ENCODE measurements at places on chromosomes 4 and X.

DNA sequence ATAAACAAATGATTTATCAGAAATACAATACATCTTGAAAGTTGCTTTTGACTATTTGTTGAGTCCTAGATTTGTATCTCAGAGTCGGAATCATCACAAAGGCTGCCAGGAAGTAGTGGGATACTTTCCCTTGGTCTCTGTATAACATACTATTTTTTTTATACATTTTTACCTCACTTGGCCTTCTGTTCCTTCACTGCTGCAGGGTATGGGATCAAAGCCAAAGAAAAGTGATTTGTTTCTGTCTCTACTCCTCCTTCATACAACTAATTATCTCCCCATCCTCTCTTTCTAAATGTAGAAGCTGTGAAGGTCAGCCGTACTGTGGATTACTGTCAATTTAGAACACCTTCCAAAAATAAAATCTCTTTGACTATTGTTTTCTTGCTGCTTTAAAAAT lies 24.9 kb downstream of the PALLD start:
- no peak for DNase-seq

- DNase-seq: no peak
Measured at GRCh38 chrX:129404670-129405008, 118.7 kb downstream of the SMARCA1 start.

- no peak for DNase-seq
Measured at GRCh38 chrX:155028129-155028528, 1.5 kb downstream of the FUNDC2 start.

- no peak for DNase-seq
Measured at GRCh38 chr4:99301376-99302164, 10.8 kb upstream of the ADH1A start.

DNA sequence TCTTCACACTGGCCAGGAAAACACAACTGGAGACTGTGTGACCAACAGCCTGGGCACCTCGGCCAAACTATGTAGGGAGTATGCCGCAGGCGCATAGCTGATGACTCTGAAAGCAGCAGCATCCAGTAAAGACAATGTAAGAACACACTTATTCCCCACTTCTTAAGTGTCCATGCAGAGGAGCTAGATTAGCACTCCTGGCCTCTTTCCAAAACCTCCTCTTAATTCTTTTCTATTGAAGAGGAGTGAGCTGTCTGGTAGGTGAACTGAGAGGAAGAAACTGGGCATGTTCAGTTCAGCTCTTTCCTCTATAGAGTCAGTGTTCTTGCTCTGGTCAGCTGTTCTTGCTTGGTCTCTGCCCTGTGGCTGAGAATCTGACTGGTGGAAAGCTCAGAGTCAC lies 21.1 kb downstream of the NMU start:
- no peak for DNase-seq

All from stimulated activated CD4-positive, alpha-beta T cell treated with anti-CD3 and anti-CD28 coated beads, Interleukin-1b, Interleukin-23, amount 100 ng/mL, for 1 hour (primary cell).